ENCODE measurements at places on chromosomes 6 and 20.

DNA sequence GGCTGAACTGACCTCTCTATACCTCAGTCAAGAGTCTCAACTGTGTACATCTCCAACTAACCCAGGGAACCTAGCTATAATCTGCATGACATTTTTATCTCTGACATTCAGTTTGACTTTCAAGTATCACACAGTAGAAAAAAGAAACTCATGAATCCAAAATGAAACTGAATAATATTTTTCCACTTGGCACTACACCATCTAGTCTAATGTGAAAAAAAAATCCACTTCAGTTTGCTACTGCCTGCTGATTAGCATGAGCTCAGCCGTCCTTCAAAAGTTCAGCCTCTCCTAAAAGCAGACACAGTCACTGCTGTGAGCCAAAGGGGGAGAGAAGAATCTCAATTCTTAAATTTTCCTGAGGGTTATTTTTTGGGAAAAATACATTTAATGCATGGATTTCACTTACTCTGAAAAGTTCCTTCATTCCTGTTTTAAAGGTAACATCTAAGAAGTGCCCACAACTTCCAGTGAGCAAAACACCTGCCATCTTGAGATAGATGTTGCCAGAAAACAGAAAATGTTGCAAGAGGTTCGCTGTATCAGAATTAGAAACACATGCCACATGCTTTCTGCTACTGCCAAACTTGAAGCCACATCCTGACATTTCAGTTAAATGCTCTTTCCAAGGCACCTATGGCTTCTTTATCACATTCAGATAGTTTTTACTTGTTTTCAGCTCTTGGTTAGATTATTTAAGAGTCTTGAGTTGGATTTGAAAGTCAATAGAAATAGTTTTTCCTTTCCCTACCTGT is 95.4 kb downstream of the MKKS start:
- DNase-seq = no peak

- DNase-seq = no peak
Measured at GRCh38 chr6:56435326-56435725, 187.9 kb upstream of the COL21A1 start.

DNA sequence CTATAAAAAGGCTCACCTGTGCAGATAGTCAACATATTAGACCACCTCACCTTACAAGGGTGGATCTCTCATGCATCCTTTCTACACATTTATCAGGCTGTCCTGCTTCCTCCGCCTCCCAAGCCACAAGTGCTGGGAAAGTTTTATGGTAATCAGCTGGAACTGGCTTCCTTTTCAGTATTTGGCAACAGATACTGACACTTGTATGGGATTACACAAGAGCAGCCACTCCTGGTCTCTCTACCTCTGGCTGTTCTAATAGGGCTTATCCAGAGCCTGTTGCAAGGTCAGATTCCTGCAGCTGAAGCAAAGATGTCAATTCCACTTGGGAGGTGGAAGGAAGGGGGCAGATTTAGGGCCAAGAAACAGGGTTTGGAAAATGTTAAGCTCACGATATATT is 503 bp upstream of the GPLD1 start:
- DNase-seq = no peak

- no peak for DNase-seq
Measured at GRCh38 chr20:53080969-53081871, 109.1 kb downstream of the TSHZ2 start.

- no peak for DNase-seq
Measured at GRCh38 chr20:11271920-11272594, 598.3 kb upstream of the JAG1 start.

DNA sequence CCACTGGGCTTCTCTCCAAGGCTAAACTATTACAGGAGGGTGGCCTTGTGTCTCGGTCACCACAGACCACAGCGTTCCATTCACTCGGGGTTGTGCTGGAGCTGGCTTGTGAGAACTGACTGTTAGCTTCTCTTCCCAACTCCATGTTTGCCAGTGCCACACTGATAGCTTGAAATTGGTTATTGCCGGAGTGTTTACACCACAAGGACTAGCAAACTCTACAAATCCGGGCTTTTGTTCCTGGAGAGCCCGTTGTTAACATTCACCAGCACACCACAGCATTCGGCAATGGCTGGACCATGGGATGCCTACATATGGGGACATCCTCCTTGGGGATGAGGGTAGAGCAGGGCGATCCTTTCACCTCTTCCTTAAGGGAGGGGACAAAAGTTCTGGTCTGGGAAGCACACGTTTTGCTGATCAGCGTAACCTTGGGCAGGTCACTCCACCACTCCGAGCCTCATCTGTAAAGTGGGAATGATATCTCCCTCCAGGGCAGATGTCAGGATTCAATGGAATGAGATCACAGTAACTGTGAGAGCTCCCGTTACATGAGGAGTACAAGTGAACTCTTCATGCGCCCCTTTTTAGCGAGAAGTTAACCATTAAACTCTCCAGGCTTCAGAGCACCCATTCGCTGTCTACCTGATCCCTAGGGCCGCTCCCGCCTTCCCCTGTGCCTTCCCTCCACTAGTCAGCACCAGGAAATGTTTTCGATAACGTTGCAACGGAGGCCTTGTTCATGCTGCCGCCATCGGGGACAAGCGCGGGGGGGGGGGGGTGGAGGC is 41.7 kb upstream of the TTPAL start:
- no peak for DNase-seq

- no peak for DNase-seq
Measured at GRCh38 chr20:47051936-47052526, 157.4 kb downstream of the EYA2 start.

DNA sequence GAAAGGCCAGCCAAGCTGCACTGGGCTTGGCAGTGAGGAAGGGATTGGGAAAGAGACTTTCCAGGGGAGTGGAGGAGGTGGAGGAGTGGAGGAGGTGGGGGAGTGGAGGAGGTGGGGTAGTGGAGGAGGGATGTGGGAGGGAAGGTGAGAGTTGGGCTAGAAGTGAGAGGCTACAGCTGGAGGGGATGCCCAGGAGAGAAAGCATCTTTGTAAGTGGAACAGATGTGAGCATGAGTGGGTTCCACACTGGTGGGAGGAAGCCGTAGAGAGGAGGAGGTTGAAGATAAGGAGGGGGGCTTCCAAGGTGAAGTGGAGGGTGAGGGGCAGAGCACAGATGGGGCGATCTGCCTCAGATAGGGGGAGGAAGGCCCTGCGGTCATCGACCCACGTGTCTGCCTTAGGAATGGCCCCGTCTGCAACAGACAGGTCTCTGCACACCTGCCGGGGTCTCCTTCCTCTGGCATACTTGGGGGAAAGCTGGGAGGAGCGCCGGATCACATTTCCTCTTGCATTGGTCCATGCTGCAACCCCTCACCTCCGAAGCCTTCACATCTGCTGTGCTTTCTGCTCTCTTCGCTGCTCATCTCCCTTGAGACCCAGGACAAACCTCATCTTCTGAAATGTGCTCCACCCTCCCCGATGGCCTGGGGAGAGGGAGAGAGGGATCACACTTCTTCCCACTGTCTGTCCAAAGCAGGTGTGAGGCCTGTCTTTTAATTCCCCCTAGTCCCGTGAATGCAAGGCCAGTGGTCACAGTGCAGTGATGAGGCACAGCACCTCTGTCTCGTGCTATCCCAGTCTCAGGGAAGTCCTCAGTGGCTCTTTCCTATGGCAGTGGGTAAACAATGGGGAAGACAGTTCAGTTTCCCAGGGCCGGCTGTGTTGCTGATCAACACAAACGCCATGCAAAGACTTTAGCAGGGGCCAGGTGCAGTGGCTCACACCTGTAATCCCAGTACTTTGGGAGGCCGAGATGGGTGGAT is 48.6 kb upstream of the SNX9 start:
- DNase-seq = no peak

GRCh38 chr20:63138855-63139341 is 77.0 kb downstream of the YTHDF1 start:
- DNase-seq = no peak

DNA sequence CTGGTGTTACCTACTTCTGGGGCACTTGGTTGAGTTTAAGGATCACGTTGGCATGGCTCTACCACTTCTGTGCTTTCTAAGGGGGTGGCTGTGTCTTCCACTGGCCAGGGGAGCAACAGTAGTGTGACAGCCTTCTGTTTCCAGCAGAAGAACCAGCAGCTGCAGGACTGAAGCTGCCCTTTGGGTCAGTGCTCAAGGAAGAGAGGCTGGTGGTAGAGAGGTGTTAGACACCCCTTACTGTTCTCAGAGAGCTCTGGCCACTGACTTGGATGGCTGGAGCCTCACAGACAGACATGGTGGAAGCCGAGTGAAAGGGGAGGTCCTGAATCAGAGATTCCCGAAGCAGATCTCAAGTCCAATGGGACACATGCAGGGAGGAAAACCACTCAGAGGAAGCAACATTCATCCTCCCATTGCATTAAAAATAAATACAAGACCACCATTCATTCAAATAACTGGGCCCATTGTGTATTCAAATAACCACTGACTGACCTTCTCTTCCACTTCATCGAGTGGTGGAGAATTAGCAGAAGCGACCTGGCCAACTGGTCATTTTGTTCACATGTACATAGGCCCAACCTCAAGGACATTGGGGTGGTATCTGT is 106.7 kb downstream of the MYLK4 start:
- DNase-seq = no peak

DNA sequence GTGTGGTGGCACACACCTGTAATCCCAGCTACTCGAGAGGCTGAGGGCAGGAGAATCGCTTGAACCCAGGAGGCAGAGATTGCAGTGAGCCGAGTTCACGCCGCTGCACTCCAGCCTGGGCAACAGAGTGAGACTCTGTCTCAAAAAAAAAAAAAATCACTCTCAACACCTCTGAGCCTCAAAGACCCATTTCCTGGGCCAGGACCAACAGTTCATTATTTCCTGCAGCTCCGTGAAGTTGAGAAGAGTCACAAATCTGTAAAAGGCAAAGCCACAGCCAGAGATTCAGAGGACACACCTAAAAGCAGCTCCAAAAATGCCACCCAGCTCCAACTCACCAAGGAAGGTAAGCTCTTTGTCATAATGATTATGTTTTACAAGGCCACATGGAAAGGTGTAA is 15.2 kb upstream of the NOP56 start:
- DNase-seq = no peak

DNA sequence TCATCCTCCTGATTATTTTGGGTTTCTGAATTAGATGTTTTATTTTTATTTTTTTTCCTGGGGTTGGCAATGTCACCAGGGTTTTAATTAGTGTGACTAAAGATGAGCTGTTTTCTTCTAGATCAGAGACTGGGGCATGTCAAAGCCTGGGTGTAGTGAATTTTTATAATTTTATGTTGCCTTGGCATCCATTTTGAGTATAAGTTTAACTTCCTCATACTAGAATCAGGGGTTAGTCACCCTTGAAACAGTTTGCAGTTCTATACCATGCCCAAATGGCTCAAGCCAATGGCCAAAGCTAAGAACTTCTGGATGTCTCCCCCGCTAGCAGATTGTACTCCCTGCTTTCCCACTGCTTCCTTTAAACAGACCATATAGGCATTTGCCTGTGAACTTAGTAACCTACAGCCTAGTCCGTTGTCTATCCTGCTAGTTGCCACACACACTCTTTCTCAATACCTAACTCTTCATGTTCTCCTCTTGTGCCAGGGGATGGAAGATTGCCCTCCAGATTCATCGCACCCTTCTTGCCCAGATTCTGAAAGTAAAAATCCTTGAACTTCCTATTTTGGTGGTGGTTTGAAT is 54.5 kb downstream of the KIAA0408 start:
- no peak for DNase-seq

- no peak for DNase-seq
Measured at GRCh38 chr6:37174196-37174514, 4.2 kb downstream of the PIM1 start.

- DNase-seq = peak; percentile 54
Measured at GRCh38 chr20:19205981-19206396, 6.5 kb upstream of the SLC24A3 start.

DNA sequence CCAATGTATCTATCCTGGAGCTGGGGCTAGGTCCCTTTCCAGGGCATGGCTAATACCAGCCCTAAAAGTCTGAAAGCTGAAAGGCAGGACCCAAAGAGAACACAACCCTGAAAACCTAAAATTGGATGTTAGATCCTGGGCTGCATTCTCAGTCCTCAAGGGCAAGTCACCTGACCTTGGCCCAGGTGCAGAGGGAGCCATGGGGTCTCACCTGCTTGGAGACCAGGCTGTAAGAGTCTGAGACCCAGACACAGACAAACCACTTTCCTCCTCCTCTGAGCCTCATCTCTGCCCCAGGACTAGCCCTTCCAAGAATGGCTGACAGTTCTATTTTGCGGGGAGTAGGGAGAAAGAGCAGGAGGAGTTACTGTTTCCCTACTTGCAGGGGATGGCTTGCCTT is 60.0 kb downstream of the EFCAB8 start:
- DNase-seq = no peak

- DNase-seq = no peak
Measured at GRCh38 chr6:117451671-117452070, 25.9 kb upstream of the ROS1 start.

GRCh38 chr6:112004201-112005012 is 49.5 kb upstream of the CCN6 start:
- no peak for DNase-seq

- no peak for DNase-seq
Measured at GRCh38 chr6:23532227-23532626, 593.8 kb upstream of the NRSN1 start.

DNA sequence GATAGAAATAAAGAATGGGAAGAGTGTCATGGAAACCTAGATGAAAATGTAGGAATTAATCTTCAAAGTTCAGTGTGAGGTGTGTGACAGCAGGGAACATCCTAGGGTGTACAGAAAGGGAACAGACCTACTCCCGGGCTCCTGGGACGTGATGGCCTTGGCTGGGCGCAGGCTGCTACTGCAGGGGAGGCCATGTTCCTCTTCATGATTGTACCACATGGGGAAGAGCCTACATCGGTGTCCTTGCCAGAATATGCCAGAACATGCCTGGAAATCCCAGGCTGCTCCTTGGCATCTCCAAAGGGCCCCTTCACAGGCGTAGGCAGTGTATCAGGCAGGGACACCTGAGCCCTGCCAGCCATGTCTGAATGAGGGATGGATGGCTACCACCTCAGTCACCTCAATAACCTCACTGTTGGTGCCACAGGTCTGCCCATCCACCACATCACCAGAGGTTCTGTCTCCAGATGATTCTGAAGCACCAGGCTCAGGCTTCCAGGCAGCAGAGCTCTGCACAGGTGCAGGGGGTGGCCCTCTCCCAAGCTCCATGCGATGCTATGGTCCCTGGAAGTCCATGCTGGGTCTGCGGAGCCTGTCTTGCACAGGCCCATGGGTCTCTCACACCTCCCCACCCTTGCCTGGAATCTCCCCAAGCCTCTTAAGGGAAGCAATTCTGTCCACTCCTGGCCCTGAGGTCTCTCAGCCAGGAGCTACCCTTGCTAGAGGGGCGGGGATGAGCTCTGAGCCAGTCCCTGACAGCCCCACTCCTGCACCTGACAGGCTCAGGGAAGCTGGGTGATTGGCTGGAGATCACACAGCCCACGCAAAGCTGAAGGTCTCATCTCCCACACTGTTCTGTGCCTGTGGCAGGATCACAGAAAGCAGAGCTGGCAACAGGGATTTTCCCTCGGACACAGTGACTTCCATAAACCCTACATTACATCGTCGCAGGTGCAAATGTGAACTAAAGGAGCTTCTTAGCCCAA is 20.2 kb downstream of the RAMACL start:
- DNase-seq = no peak

DNA sequence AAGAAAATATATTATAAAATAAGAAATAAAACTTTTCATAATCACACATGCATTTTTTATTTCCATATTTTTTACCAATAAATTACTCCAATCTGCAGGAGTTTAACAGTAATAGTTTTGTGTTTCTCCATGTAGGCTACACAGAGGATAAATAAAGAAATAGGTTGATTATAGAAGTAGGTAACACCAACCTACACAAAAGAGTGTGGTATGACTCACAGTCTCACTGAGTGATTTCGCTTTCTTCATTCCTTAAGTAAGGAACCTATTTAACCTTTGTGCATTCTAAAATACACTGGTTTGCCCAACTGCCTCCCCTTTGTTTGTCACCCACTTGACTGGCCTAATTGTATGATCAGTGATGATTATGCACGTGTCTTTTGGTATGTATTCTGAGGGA is 244.2 kb upstream of the RIMS1 start:
- DNase-seq = no peak

Measured in activated gamma-delta T cell treated with anti-CD3 and anti-CD28 coated beads, Interleukin-2, amount 50 U/mL, for 16 hours (primary cell).